Esophagus muscularis mucosa (tissue), 4 donors: ENCODE measurements at places on chromosomes 1 and 21. TPM values are rescaled to one million over a fixed set of nuclear protein-coding genes. Genes with fewer than 3 reads are reported as not detected.

- H3K4me1 ChIP-seq = peaks cover 27% of the 10 kb centered on the region
- H3K27me3 ChIP-seq = peaks cover 19% of the 10 kb centered on the region
- H3K27ac ChIP-seq = no peak overlapping the region
- no peaks in the 10 kb centered on the region for H3K36me3 ChIP-seq
Observed at GRCh38 chr21:42636520-42637266, 16.7 kb upstream of the PDE9A start.

- peaks cover 33% of the 10 kb centered on the region for H3K4me1 ChIP-seq
- no peaks in the 10 kb centered on the region for H3K36me3 ChIP-seq
- DNase-seq = peak; percentile 98
- H3K4me3 ChIP-seq = peak within 1 kb of the TSS; percentile 76
- H3K27me3 ChIP-seq = no peaks in the 10 kb centered on the region
Observed at GRCh38 chr1:15847100-15847892, at the start of gene SPEN. Gene SPEN, plus strand, starts transcription at chr1:15847707. Its CDS starts 361 bp downstream, at chr1:15848068.

GRCh38 chr1:53359225-53359933 is 31.5 kb upstream of the LRP8 start:
- H3K27ac ChIP-seq = no peak overlapping the region
- no peaks in the 10 kb centered on the region for H3K36me3 ChIP-seq
- no peaks in the 10 kb centered on the region for H3K4me1 ChIP-seq
- peak; percentile 53 for DNase-seq
- H3K4me3 ChIP-seq = no peak overlapping the region

Gene TIMM17A
- total RNA-seq = 30.7 TPM

DNA sequence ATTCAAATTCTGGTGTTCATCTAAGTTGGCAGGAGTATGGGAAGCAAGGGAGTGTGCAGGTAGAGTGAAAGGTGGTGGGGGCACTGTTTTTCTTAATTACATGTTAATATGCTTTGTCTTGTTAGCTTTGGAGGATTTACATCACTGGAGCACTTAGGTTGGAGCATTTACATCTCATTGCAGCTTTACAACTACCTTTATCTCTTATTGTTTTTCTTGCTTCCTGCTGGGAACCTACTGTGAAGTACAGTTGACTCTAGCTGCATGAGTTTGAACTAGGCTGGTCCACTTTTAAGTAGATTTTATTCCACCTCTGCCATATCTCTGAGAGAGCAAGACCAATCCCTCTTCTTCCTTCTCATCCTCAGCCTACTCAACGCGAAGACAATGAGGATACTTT is 554.8 kb upstream of the B3GALT2 start:
- H3K4me3 ChIP-seq = no peak overlapping the region
- H3K27ac ChIP-seq = no peak overlapping the region
- H3K27me3 ChIP-seq = no peaks in the 10 kb centered on the region

DNA sequence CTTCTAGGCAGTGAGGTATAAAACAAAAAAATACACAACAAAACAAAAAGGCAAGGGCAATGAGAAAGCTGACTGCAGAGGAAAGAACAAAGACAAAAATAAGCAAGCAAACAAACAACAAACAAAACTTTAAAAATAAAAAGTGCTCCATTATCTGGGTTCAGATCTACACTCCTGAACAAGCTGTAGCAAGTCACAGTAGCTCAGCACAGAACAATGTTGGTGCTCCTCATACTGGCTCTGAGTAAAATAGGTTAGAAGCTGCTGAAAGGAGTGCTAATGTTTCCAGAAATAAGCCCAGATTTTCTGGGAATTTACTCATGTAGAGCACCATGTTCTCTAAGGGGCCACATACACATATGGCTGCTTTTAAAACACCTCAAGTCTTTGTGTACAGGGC is 16.6 kb upstream of the DUSP10 start:
- H3K4me3 ChIP-seq = no peak overlapping the region
- H3K27me3 ChIP-seq = no peaks in the 10 kb centered on the region
- H3K27ac ChIP-seq = no peak overlapping the region
- H3K36me3 ChIP-seq = no peaks in the 10 kb centered on the region

GRCh38 chr1:110477445-110477957 is 26.6 kb downstream of the PROK1 start:
- H3K4me1 ChIP-seq = peaks cover under 1% of the 10 kb centered on the region
- no peak overlapping the region for H3K4me3 ChIP-seq
- no peaks in the 10 kb centered on the region for H3K27me3 ChIP-seq
- H3K27ac ChIP-seq = no peak overlapping the region
- H3K36me3 ChIP-seq = no peaks in the 10 kb centered on the region
- DNase-seq = no peak

DNA sequence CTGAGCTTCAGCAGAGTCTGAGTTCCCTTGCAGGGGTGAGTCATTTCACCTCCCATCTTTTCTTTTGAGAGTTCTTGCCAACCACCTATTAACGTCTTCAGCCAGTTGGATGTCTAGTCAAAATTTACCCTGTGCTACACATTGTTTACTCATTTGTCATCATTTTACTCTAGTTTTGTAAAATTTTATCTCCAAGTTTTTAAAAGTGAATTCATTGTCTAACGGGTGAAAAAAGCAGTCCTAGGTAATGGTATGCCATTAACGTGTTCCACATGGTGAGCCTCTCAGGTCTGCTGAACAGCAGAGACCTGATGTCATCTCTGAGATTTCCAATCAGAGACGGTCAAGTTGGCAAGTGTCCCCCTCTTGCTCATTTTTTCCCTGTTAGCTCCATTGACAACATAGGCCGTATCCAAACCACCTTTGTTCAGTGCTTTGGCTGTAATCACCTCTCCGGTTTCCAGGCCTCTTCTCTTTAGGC is 85.4 kb downstream of the TBX15 start:
- no peaks in the 10 kb centered on the region for H3K4me1 ChIP-seq
- no peaks in the 10 kb centered on the region for H3K27me3 ChIP-seq
- H3K36me3 ChIP-seq = no peaks in the 10 kb centered on the region
- no peak overlapping the region for H3K27ac ChIP-seq
- H3K4me3 ChIP-seq = no peak overlapping the region

Gene RGS2
- 462 TPM for total RNA-seq

DNA sequence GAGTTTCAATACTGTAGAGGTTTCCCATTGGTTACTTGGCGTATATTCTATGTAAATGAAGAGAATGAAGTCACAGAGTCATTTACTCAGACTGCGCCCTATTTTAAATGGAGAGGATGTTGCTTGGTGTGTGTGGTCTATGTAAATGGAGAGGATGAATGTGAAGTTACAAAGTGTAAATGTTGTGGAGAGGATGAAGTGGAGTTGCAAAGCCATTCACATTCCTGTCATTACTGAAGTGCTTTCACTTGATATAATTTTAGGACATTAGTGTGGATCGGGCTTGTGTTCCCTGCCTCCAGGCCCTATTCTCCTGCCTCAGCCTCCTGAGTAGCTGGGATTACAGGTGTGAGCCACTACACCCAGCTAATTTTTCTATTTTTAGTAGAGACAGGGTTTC is 99.4 kb upstream of the CACYBP start:
- H3K27ac ChIP-seq = no peak overlapping the region
- H3K4me1 ChIP-seq = no peaks in the 10 kb centered on the region
- H3K4me3 ChIP-seq = no peak overlapping the region
- H3K36me3 ChIP-seq = peaks cover 5% of the 10 kb centered on the region

- H3K4me3 ChIP-seq = no peak overlapping the region
- DNase-seq = no peak
- H3K27me3 ChIP-seq = no peaks in the 10 kb centered on the region
- no peak overlapping the region for H3K27ac ChIP-seq
- no peaks in the 10 kb centered on the region for H3K4me1 ChIP-seq
Observed at GRCh38 chr1:44696789-44697345, 22.4 kb downstream of the ARMH1 start.

- H3K27ac ChIP-seq = no peak overlapping the region
- H3K36me3 ChIP-seq = no peaks in the 10 kb centered on the region
- DNase-seq = no peak
- no peak overlapping the region for H3K4me3 ChIP-seq
Observed at GRCh38 chr1:13554798-13555197, 28.8 kb upstream of the PDPN start.

- H3K27ac ChIP-seq = no peak overlapping the region
- peaks cover 11% of the 10 kb centered on the region for H3K27me3 ChIP-seq
- H3K4me1 ChIP-seq = peaks cover 13% of the 10 kb centered on the region
- H3K36me3 ChIP-seq = no peaks in the 10 kb centered on the region
- no peak for DNase-seq
Observed at GRCh38 chr1:3714284-3714741, 37.9 kb upstream of the CCDC27 start.

Gene CD5L
- 1.2 TPM for total RNA-seq

Gene PIGR
- 1.1 TPM for total RNA-seq

Gene KLHL20
- total RNA-seq = 38.3 TPM

GRCh38 chr1:174998569-174999215 is 1.1 kb upstream of the CACYBP start:
- peak overlapping the region; percentile 96 for H3K27ac ChIP-seq
- no peak for DNase-seq
- H3K4me1 ChIP-seq = peaks cover 41% of the 10 kb centered on the region
- no peaks in the 10 kb centered on the region for H3K36me3 ChIP-seq
